ENCODE measurements at places on chromosomes 12 and 14.

DNA sequence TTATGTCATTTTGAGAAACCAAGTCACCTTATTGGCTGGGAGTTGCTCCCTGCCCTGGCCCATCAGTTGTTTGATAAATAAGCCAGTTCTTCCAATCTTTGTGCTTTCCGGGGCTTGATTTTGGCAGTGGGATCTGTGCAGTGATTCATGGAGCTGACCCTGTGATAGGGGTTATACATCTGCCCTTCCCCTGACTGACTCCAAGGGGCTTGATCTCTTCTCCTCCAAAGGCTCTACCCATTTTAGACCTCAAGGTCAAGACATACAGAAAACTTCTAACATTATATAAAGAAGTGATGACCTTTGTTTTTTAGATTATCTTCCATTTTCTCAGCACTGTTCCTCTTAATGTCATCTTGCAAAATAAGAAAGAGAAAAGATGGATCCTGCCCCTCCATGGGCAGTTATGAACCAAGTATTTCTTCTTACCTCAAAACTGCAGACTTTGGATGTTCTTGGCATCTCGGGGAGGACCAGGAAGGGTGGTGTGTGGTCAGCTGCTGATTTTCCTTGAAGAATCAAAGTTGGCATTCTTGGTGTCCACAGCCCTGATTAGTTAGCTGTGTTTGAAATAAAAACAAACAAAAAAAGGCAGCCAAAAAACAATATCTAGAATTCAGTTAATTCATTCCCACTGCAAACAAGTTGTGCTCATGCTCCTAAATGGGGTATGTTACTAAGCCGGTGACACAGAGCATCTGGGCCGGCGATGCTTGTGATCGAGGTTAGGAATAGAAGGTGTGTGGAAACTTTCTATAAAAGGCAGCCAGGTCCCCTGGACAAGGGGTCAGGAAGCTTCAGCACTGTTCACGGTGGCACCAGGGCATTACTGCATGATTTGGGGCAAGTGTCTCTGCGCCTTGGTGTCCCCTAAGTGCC, 120.2 kb downstream of the SAMD4A start:
- DNase-seq, result no peak

- DNase-seq, result no peak
Measured at GRCh38 chr12:24921251-24922038, 27.5 kb downstream of the BCAT1 start.

DNA sequence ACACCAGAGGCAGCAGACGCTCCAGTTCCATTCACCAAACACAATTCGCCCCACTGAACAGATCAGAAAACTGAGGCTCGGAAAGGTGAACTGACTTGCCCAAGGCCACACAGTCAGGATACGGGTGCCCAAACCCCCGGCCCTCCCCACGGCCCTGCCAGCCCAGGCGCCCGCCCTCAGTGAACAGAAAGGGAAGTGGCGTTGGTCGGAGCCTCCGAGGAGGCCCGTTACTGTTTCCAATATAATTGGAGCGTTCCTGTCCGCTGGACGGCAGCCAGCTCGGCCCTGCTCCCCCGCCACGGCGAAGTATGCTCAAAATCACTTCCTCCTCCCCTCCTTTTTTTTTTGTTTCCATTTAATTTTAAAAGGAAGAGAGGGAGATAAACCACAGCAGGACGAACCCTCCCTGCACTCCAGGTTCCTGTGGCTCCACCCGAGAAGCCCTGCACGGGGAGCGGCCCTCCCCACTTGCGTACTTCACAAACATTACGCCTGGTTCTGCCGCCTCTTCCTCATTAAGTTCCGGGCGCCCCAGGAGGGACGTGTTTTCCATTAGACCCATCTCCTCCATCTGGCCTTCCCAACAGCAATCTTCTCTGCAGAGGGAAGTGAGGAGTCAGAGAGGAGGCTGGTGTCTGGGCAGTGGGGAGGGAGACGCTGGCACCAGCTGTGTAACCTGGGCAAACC, 61.1 kb downstream of the NCOR2 start:
- DNase-seq, result no peak

DNA sequence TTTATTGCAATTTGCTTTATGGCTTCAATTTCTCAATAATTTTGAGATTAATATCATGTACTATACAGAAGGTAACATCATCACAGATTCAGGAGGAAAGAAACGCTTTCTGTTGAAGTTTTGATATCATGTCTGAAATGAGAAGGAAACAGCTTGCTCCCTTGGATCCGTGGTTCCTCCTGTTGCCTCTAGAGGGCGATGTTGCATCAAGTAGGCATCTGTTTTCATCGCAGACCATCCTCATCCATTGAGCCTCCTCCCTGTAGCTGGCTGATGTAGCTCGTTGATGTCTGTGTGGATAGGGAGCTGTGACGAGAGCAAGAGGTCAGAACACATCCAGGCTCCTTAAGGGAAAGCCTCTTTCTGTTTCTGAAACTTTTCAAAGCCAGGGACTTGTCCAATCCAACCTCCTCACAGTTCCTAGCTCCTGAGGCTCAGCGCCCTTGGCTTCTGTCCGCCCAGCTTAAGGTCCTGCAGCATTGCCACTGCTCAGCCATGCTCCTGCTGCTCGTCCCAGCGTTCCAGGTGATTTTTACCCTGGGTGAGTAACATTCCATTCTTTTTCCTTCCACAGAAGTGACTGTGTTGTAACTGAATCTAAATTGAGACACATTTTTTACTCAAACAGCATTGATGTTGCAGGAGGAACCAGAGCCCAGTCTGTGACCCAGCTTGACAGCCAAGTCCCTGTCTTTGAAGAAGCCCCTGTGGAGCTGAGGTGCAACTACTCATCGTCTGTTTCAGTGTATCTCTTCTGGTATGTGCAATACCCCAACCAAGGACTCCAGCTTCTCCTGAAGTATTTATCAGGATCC, 304.8 kb upstream of the OR4E1 start:
- DNase-seq, result no peak

GRCh38 chr14:105413544-105413886, 6.1 kb upstream of the MTA1 start:
- no peak for DNase-seq

DNA sequence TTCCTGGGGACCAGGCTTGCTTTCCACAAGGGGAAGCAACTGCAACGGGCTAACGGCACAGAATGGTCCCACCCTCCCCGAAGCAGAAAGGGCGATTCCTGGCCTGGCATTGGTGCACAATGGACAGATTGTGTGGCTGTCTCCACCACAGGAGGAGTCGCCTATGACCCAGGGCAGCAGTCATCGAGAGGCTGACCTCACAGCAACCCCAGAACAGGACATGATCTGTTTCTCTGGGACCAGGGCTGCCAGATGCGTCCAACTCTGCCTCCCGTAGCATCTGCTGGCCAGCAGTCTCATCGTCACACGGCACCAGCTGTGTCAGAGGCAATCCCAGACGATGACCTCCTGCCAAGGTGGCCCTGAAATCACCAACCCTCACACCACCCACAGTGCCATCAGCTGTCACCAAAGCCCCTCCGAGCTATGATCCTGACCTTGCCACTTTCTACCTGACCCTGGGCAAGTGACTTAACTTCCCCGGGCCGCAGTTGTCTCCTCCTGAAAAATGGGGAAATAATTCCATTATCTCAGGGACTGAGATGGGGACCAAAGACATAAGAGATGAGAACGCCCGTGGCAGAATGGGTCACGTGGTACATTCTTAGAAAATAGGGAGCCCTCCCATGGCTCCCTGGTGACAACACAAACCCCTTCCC, 86.7 kb downstream of the CHGA start:
- no peak for DNase-seq

GRCh38 chr14:100288382-100289185, 17.7 kb downstream of the SLC25A29 start:
- DNase-seq, result no peak

DNA sequence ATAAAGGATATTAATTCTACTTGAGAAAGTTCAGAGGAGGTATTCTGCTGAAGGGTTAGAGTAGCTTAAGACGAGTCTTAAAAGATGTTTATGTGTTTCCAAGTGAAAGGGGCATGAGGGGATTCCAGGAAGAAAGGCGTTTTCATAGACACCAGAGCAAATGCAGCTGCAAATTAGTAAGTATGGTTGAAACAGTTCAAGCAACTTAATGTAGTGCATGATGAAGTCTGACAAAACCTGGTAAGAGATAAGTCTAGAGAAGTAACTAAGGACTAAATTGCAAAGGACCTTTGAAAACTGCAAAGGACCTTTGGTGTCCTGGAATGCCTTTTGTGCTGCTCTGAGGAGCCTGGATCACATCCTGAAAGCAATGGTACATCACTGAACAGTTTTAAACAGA, 11.5 kb downstream of the LUM start:
- DNase-seq, result no peak

DNA sequence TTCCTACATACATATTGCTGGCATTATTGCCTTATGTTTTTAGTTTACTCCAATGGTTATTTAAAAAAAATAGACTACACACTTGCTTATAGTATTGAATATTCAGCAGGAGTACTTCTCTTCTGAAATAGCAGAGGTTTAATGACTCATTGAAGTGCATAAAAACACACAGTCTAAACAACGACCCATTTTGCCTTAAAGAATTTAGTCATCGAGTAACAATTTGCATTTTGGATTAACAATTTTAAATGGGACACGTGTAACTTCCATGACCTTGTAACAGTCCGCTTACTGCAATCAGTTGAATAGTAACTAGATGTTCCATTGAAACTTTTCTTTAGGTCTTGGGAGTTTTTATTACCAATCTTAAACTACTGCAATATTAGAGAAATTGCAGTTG, 9.0 kb downstream of the TRHDE start:
- DNase-seq, result no peak

GRCh38 chr12:117441751-117442150, 80.3 kb upstream of the NOS1 start:
- no peak for DNase-seq

- no peak for DNase-seq
Measured at GRCh38 chr12:26157001-26157400, 32.2 kb upstream of the BHLHE41 start.

- no peak for DNase-seq
Measured at GRCh38 chr12:40253936-40254335, 29.1 kb downstream of the LRRK2 start.

DNA sequence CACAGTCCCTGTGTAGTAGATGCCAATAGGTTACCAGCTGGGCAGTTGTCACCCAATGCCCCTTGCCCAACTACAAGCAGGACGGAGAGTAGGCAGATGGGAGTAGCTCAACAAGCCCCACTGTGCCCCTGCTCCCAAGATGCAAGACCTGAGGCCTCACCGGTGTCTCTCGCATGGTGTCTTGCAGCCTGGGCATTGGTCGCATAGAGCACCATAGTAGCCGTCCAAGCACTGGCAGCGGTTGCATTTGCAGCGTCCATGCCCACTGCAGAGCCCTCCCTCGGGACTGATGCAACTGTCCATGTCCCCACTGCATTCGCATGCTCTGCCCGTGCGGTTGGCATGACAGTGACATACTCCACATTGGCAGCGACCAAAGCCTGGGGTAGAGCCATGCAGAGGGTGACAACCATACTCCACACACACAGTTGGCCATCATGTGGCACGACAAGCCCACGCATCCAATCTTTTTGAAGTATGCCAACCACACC, 11.9 kb upstream of the CSAD start:
- DNase-seq, result no peak

DNA sequence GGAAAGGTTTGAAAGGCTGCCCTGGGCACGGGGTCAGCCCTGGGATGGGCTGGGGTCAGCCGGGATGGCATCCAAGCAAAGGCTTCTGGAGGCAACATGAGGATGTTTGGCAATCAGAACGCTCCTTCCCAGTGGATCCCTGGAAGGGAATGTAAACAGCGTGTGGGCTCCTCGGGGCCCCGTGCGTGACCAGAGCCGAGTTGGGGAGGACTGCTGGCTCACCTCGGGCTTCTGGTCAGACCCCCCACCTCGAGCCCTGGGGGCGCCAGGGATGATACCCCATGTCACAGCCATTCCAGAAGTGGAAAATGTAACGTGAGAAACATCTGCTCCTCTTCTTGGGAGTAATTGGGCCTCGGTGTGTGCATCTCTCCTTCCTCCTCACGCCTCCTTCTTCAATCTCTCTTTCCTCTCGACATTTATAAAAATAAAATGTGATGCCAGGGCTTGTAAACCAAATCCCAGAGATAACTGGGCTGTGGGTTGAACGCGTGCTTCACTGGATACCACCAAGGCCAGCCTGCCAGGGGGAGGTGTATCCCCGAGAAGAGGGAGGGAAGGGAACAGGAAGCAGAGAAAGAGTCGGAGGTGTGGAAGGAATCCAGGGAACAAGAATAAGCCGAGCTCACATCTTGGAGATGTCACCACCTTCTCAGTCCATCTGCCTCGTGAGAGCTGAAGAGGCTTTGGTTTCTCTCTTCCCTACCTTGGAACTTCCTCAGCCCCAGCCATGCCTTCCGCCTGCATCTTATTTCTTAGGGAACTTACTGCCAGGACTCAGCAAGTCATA, 144.8 kb downstream of the NUAK1 start:
- DNase-seq, result no peak

- no peak for DNase-seq
Measured at GRCh38 chr12:69298947-69299346, 49.2 kb upstream of the LYZ start.

DNA sequence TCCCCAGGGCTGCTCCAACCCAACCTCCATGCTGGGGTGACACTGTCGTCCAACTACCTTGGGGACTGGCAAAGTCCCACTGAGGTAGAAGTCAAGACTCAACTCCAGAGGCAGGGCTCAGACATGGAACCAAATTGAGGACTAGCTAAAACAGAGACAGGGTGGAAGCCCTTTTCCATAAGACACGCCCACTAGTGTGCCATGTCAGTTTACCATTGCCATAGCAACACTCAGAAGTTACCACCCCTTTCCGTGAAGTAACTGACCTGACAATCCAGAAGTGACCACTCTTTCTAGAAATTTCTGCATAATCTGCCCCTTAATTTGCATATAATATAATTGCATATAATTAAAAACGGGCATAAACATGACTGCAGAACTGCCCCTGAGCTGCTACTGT, 409.6 kb downstream of the MED13L start:
- DNase-seq, result no peak

DNA sequence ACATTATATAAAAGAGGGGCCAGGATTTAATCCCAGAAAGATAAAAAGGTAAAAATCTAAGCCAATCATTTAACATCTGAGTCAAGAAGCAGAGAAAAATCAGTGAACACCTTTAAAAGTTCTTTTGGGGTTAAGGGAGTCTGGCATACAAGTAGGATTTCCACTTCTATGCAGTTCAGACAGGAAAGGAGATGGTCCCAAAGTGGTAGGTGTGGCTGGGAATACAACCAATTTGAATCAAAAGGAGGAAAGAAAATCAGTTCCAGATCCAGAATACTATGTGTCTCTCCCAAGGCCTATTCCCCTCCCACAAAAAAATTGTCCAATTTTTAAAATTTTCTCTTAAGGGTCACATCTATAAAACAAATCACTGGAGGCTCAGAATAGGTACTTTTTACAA, 167.4 kb downstream of the PHLDA1 start:
- DNase-seq, result no peak

DNA sequence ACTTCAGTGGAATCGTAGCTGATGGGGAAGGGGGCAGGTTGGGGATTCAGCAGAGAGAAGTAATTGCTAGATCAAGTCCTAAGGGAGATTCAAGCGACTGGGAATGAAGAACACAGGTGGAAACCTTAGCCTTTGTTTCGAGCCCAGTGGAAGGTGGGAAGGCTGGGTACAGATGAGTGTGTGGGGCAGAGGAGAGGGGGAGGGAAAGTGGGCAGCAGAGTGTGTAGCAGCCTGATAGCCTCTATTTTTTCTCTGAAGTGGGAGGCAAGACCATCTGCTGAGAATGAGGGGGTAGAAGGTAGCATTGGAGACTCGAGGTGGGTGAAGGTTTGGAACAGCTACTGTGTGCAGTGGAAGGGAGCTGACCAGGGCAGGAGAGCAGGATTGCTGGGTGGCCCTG, 91.0 kb downstream of the ADCK1 start:
- DNase-seq, result no peak

GRCh38 chr12:14845350-14845750, 2.0 kb upstream of the ART4 start:
- peak; percentile 2 for DNase-seq

GRCh38 chr12:120668868-120669840, 17.8 kb upstream of the MLEC start:
- DNase-seq, result no peak

Measured in stimulated activated CD4-positive, alpha-beta T cell treated with anti-CD3 and anti-CD28 coated beads, Interleukin-1b, Interleukin-23, amount 100 ng/mL, for 24 hours (primary cell).